ENCODE measurements at places on chromosomes 1 and 21. TPM values are rescaled to one million over a fixed set of nuclear protein-coding genes. Genes with fewer than 3 reads are reported as not detected.

The THEMIS2 gene
- total RNA-seq, result 140 TPM

- no peak for DNase-seq
These were observed 47.8 kb upstream of the LRRN2 start for GRCh38 chr1:204733289-204733688.

The DCST1 gene
- total RNA-seq, result 0.51 TPM

The ZYG11A gene
- total RNA-seq, result 0.87 TPM

The LY9 gene
- total RNA-seq, result 1.7 TPM

DNA sequence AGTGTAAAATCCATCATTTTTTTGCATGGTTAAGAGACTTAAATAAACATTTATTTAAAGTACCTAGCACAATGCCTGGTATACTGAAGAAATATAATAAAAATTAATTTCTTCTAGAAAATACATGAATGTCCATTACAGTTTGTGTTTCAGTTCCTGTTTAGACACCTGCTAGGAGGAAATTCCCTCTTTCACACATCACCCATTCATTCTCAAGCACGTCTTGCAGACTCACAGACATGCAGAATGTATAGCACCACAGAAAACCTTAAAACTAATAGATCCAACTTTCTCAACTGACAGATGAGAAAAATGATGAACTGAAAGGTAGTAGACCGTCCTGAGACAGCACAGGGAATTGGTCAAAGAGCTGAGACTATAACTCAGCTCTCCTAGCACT lies 172.2 kb upstream of the C8B start:
- DNase-seq, result no peak

DNA sequence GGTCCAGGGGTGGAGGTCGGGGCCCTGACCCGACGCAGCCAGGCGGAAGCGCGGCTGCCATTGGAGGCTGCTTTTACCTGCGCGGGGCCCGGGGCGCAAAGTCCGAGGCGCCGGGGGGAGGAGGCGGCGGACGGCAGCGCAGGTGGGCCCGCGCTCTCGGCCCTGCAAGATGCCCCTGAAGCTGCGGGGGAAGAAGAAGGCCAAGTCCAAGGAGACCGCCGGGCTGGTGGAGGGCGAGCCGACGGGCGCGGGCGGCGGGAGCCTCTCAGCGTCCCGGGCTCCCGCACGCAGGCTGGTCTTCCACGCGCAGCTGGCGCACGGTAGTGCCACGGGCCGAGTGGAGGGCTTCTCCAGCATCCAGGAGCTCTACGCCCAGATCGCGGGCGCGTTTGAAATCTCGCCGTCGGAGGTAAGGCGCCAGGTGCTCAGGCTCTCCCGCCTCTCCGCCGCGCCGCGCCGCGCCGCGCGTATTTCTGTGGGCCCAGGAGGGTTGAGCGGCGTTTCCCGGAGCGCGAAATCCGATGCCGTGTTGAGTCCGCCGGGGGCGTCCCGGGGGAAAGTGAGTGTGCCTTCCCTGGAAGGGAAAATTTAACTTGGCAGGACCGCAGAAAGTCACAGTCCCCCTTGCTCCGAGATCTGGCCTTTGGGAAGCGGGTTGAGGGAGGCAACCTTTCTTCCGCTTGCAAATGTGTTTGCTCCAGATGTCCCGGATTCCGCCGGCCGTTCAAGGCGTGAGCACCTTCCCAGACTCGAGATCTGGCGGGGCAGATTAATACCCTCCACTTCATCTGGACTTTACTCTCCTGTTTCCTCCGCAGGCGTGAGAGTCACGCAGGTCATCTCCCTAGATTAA lies at the start of gene GIPC2:
Gene GIPC2, plus strand, starts transcription at position 41 of the 853 bp plus-strand sequence. Its CDS starts 129 bp downstream, at position 170.
- no peak for DNase-seq

The PTPN7 gene
- 61.8 TPM for total RNA-seq

DNA sequence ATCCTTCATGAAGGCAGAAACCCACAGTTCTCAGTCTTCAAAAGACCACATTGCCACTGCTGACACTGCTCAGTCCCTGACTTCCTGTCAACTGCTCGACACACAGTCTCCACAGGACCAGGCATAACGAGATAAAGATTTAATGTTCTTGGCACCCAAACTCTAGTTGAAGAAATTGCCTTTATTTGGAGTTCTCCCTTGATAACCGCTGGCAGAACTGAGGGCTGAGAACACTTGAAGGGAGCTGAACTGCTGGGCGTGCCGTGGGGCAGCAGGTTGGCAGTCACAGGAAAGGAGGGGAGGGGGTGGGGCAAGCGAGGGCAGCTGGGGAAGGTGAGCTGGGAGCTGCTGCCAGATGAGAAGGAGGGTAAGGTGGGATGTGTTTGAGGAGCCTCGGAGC lies 15.9 kb downstream of the HENMT1 start:
- DNase-seq, result no peak

- DNase-seq, result no peak
These were observed 10.8 kb downstream of the FNDC5 start for GRCh38 chr1:32859915-32860314.

- DNase-seq, result no peak
These were observed 6.6 kb upstream of the NTPCR start for GRCh38 chr1:232943679-232944252.

GRCh38 chr1:40067023-40067422 lies 26.5 kb downstream of the CAP1 start:
- DNase-seq, result no peak

DNA sequence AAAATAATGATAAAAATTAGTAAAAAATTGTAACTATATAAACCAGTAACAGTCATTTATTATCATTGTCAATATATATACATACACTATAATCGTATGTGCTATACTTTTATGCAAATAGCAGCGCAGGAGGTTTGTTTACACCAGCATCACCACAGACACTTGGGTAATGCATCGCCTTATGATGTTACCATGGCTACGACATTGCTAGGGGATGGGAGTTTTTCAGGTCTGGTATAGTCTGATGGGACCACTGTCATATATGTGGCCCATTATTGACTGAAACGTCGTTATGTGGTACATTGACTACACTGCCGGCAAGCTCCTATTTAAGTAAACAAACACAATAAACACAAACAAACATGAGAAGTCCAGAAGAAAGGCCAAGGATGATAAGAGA lies 45.6 kb downstream of the KCNK1 start:
- DNase-seq, result no peak

DNA sequence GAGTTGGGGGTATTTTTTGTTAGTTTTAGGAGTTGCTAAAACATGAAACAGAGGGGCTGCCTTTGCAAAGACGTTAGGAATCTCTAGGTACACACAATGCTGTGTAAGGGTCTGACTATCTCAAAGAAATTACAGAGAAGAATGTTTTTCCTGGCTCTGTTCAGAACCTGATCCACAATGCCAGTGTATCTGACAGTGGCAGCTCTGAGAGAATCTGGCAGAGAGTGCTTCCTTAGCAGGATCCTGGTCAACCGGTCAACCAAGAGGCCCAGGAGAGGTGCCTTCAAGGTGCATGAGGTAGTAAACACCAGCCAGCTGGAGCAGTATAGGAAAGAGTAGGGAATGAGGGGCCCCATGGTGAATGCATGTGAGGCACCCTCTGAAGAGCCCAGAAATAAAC lies 40.9 kb upstream of the RGS1 start:
- DNase-seq, result no peak

- DNase-seq, result no peak
These were observed 73.2 kb downstream of the ADGRL2 start for GRCh38 chr1:81873946-81874345.

The S100A14 gene
- 13.5 TPM for total RNA-seq

GRCh38 chr1:110481968-110482623 lies 31.1 kb downstream of the PROK1 start:
- no peak for DNase-seq

- DNase-seq, result no peak
These were observed 4.1 kb downstream of the TAGLN2 start for GRCh38 chr1:159921251-159921650.

- DNase-seq, result peak; percentile 82
These were observed 3.3 kb upstream of the ZBTB18 start for GRCh38 chr1:244047621-244048255.

The TENT5C gene
- total RNA-seq, result 23.1 TPM

DNA sequence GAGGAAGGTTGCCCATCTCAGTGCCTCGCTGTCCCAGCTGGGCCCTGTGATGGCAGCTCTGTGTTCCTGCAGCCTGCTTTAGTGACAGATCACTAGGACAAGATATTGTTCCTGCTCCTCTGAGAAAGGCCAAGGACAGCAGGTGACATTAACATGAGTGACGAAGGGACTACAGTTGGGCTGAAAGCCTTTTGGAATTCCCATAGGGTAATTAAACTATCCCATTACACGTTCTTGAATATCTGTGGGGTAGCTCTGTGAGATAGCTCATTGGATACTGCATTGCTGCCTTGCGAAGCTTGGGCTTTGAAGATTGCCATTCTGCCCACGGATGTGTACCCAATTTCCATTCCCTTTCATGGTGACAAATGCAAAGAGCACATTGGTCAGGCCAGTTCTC lies 78.2 kb upstream of the COA6 start:
- DNase-seq, result no peak

The FAM72C gene
- total RNA-seq, result 0.97 TPM

The TIE1 gene
- 21.7 TPM for total RNA-seq

The TMOD4 gene
- not detected for total RNA-seq

DNA sequence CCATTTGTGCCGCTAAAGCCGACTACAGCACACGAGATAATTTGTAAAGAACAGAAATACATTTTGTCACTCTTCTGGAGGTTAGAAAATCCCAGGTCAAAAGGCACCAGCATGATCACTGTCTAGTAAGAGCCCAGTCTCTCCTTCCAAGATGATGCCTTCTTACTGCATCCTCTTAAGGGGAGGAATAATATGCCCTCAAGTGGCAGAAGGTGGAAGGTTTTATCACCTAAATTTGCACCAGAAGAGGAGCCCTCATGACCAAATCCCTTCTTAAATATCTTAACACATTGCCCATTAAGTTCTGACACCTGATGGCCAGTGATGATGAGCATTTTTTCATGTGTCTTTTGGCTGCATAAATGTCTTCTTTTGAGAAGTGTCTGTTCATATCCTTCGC lies 326.7 kb upstream of the RGS18 start:
- DNase-seq, result no peak

DNA sequence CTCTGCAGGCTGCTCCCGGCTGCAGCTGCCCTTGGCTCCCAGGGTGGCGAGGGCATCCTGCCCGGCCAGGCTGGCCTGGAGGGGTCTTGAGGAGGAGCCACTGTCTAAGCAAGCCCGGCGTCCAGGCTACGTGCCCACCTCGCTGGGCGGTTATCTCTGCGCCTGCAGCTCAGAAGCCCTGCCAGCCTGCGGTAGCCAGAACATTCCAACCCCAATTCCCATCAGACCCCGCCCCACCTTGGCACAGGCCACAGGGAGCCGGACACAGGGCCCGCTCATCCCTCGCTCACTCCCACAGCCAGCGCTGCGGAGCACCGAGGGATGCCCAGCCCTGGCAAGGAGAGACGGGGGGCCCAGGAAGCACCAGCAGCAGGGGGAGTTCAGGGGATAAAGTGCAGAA lies 53.9 kb downstream of the MEGF6 start:
- no peak for DNase-seq

- DNase-seq, result no peak
These were observed 427 bp downstream of the AKR7A2 start for GRCh38 chr1:19311503-19311930.

The AKNAD1 gene
- total RNA-seq, result not detected

GRCh38 chr1:234331507-234331906 lies 41.7 kb upstream of the COA6 start:
- no peak for DNase-seq

- peak; percentile 95 for DNase-seq
These were observed at the start of gene PRMT2 for GRCh38 chr21:46635324-46636180. PRMT2 (plus strand) TSS chr21:46635674; CDS start chr21:46636952, 1,278 bp downstream.

The RGS13 gene
- total RNA-seq, result not detected

DNA sequence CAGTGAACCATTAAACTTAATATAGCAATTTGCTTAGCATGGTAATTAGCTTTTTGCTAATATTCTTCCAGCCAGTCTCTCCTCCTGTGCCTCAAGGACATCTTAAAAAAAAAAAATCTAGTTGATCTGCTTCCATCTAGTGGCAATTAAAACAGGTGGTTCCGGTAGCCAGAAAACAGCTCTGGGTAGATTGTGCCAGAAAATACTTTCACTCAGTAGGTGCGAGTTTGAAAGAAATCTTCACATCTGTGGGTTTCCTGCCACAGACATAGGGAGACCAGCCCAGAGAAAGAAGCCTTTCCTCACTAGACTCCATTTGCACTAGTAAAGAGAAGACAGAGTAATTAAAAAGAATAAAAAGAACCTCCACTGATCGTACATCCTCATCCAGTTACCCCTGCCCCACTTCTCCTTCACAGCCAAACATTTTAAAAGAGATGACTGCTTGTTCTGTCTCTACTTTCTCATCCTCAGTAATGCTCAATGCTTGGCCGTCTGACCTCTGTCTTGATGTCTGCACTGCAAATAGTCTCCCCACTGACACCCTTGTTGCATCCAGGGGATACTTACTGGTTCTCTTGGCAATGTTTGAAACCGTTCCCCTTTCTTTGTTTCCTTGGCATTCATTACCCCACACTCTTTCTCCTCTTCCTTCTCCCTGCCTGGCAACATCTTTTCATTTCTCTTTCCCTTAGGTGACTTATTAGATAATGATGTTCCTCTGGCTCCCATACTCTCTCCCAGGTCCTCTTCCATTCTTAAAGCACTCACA lies 16.9 kb downstream of the SELL start:
- DNase-seq, result no peak

The INAVA gene
- total RNA-seq, result 7.4 TPM

GRCh38 chr1:38296047-38296446 lies 249.5 kb upstream of the POU3F1 start:
- no peak for DNase-seq

DNA sequence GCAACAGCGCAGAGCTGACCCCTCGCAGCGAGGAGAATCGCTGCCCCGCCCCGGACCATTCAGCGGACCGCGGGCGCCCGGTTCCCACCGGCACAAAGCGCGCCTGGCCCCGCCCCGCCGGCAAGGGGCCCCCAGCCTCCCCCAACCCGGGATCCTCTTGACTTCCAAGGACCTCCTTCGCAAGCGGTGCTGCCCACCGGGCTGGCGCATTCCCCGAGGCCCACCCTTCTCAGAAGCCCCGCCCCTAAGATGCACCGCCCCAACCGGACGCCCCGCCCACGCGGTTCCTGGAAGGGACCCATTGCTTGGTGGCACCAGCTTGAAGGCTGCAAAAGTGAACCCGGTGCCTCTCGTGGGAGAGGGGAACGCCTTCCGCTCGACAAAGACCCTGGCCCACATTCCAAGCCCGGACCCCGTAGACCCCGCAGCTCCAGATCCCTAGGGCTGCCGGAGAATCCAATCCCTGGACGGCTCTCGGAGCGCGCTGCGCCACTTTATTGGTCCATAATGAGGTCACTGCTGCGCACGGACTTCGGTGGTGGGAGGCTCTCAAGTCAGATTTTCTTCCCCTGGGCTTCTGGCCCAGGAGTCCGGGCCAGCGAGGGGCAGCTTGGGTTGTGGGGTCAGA lies 2.0 kb downstream of the HES3 start:
- no peak for DNase-seq

The PCSK9 gene
- total RNA-seq, result 0.45 TPM

Measured in prostate gland (tissue), 2 donors.